ENCODE measurements at places on chromosomes 5 and 9. TPM values are rescaled to one million over a fixed set of nuclear protein-coding genes. Genes with fewer than 3 reads are reported as not detected.

GRCh38 chr5:169098331-169099121, 202.4 kb downstream of the SLIT3 start:
- no peak for DNase-seq
- H3K36me3 ChIP-seq = no peaks in the 10 kb centered on the region
- no peak overlapping the region for H3K4me3 ChIP-seq
- no peak overlapping the region for H3K27ac ChIP-seq

GRCh38 chr5:148491793-148492184, 108.0 kb downstream of the FBXO38 start:
- no peak for DNase-seq
- no peaks in the 10 kb centered on the region for H3K36me3 ChIP-seq
- H3K4me3 ChIP-seq = no peak overlapping the region
- H3K4me1 ChIP-seq = no peaks in the 10 kb centered on the region
- no peak overlapping the region for H3K27ac ChIP-seq

GRCh38 chr5:96913233-96913632, 22.6 kb upstream of the LNPEP start:
- no peak for DNase-seq
- no peak overlapping the region for H3K27ac ChIP-seq
- H3K36me3 ChIP-seq = no peaks in the 10 kb centered on the region
- no peak overlapping the region for H3K4me3 ChIP-seq
- H3K27me3 ChIP-seq = no peaks in the 10 kb centered on the region

GRCh38 chr5:94072116-94072515, 330.7 kb upstream of the POU5F2 start:
- H3K4me1 ChIP-seq = no peaks in the 10 kb centered on the region
- no peaks in the 10 kb centered on the region for H3K27me3 ChIP-seq
- no peaks in the 10 kb centered on the region for H3K36me3 ChIP-seq
- no peak for DNase-seq
- no peak overlapping the region for H3K27ac ChIP-seq

Gene MEIKIN
- total RNA-seq = not detected

Gene CCDC171
- total RNA-seq = 8.3 TPM

Gene DIRAS2
- 0.21 TPM for total RNA-seq

DNA sequence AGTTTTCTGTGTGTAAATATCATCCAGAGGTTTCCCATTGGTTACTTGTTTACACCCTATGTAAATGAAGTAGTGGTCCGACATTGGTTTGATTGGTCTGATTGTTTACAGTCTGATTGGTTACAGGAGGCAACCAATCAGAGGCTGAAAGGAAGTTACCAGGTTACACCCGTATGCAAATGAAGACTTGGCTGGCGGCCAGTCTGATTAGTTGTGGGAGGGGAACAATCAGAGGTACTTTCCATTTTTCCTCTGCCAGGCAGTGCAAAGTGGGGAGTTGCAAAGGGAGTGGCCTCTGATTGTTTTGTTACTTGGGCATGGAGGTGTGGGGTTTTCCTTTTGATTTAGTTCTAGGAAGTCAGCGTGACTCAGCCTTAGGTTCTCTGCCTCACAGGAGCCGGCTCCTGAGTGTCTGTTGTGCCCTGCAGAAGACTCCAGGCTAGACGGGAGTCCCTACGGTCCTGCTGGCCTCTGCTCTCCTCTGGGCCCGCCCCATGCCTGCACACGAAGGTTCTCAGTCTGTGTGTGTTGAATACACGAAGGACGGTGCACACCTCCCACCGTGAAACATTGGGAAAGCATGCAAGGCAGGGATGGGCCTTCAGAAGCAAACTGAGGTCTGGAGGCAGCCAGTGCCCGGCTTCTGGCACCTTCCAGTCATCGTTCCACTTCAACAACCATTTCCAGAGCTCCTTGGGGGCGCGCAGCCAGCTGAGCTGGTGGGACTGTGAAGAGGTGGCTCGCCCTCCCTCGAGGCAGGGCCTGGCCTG, 42.9 kb downstream of the OLFM1 start:
- no peaks in the 10 kb centered on the region for H3K36me3 ChIP-seq
- DNase-seq = no peak
- H3K27me3 ChIP-seq = no peaks in the 10 kb centered on the region
- no peaks in the 10 kb centered on the region for H3K4me1 ChIP-seq
- no peak overlapping the region for H3K27ac ChIP-seq

Gene MAMDC2
- 0.44 TPM for total RNA-seq

GRCh38 chr9:132447346-132447745, 37.3 kb downstream of the CFAP77 start:
- no peaks in the 10 kb centered on the region for H3K36me3 ChIP-seq
- peaks cover 4% of the 10 kb centered on the region for H3K4me1 ChIP-seq
- peak; percentile 91 for DNase-seq
- H3K27ac ChIP-seq = no peak overlapping the region
- H3K27me3 ChIP-seq = no peaks in the 10 kb centered on the region

- no peak for DNase-seq
- H3K4me1 ChIP-seq = peaks cover 21% of the 10 kb centered on the region
- peak overlapping the region; percentile 96 for H3K4me3 ChIP-seq
- no peaks in the 10 kb centered on the region for H3K27me3 ChIP-seq
- peak overlapping the region; percentile 72 for H3K27ac ChIP-seq
- H3K36me3 ChIP-seq = peaks cover 12% of the 10 kb centered on the region
Observed at GRCh38 chr9:128552744-128553440, 505 bp downstream of the SPTAN1 start.

DNA sequence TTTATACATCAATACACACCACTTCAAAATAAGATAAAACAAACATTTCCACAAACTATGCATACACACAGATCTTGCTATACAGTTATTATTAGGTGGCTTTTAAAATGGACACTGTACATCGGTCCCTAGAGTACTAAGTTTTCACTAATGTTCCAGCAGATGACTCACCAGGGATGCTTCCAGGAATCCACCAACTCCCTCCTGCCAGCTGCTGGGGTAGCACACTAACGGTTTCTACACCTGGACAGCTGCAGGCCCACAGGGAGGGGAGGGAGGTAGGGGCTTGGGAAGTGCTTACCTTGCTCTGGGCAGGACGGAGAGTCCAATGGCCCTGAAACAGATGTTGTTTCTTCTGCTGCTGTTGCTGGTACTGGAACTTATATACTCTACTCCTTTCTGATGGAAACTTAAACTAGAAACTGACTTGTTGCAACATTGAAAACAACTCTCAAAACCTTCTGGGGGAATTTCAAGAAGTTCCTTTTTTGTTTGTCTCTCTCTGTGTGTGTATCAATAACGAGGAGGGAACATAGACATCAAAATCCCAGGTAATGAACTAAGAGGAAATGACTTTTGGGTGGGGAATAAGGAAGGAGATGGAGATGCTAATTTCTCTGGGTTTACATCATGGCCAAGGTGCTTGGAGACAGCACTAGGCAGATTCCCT, at the start of gene IL12B:
Gene IL12B (minus strand): TSS at position 357 of the 670 bp plus-strand sequence. CDS start 3,705 bp downstream, outside the sequence.
- H3K4me1 ChIP-seq = peaks cover 9% of the 10 kb centered on the region
- H3K27ac ChIP-seq = no peak within 1 kb of the TSS
- H3K36me3 ChIP-seq = no peaks in the 10 kb centered on the region
- H3K4me3 ChIP-seq = no peak within 1 kb of the TSS
- peaks cover 11% of the 10 kb centered on the region for H3K27me3 ChIP-seq

All from endodermal cell (in vitro differentiated cells).